ENCODE measurements at places on chromosomes 11 and 22. TPM values are rescaled to one million over a fixed set of nuclear protein-coding genes. Genes with fewer than 3 reads are reported as not detected.

Gene OR52E8
- total RNA-seq, result not detected

Gene TMEM191C
- total RNA-seq, result 0.70 TPM

Gene NXPE1
- total RNA-seq, result not detected

Gene MAPK8IP2
- total RNA-seq, result 0.20 TPM

Gene C22orf42
- total RNA-seq, result not detected

Gene PATE4
- total RNA-seq, result not detected

Gene ACTN3
- total RNA-seq, result 0.33 TPM

Gene MS4A7
- total RNA-seq, result 0.98 TPM

Gene UPB1
- total RNA-seq, result not detected

Gene THY1
- 0.40 TPM for total RNA-seq

Gene PVALB
- not detected for total RNA-seq

Gene MS4A3
- not detected for total RNA-seq

Gene ACRV1
- total RNA-seq, result not detected

Gene OR51B4
- not detected for total RNA-seq

Gene FAM180B
- 0.20 TPM for total RNA-seq

Gene ADM
- 0.24 TPM for total RNA-seq

Gene MIAT
- total RNA-seq, result 52.2 TPM

Gene ISX
- not detected for total RNA-seq

Gene NECTIN1
- total RNA-seq, result 3.0 TPM

Gene TEX54
- not detected for total RNA-seq

Gene GSTT4
- not detected for total RNA-seq

Gene ST14
- total RNA-seq, result 0.35 TPM

Gene ADORA2A
- total RNA-seq, result 26.7 TPM

Gene TEAD1
- 0.89 TPM for total RNA-seq

Gene SLC7A4
- 0.37 TPM for total RNA-seq

Gene IL10RA
- total RNA-seq, result 122 TPM

Gene OR6A2
- not detected for total RNA-seq

Gene PIK3C2A
- total RNA-seq, result 33.0 TPM

Gene IRAG1
- total RNA-seq, result not detected

Gene TTC36
- 0.44 TPM for total RNA-seq

Gene BTG4
- total RNA-seq, result not detected

Gene ANO5
- not detected for total RNA-seq

Gene P2RY2
- not detected for total RNA-seq

Gene ATP5MG
- 280 TPM for total RNA-seq

Gene MPPED2
- not detected for total RNA-seq

Gene VWCE
- 11.3 TPM for total RNA-seq

Gene FAM89B
- 34.1 TPM for total RNA-seq

Gene KRTAP5-10
- not detected for total RNA-seq

Gene FADS2
- total RNA-seq, result 10.0 TPM

Gene MPZL2
- total RNA-seq, result 5.5 TPM

Gene PHF5A
- 120 TPM for total RNA-seq

Gene TNNT3
- total RNA-seq, result 1.4 TPM

Gene MYO7A
- 0.31 TPM for total RNA-seq

Gene E2F8
- 12.7 TPM for total RNA-seq

Gene SEPTIN5
- total RNA-seq, result 0.38 TPM

Gene SUSD2
- 0.31 TPM for total RNA-seq

Gene DENND5A
- total RNA-seq, result 25.8 TPM

Gene MMP27
- total RNA-seq, result not detected

Gene FAM227A
- total RNA-seq, result 0.92 TPM

Gene OTOG
- total RNA-seq, result not detected

Gene AQP11
- total RNA-seq, result 0.50 TPM

Gene RAB39A
- 0.20 TPM for total RNA-seq

Gene DBX1
- not detected for total RNA-seq

Gene NCAM1
- total RNA-seq, result 0.16 TPM

Gene SAA1
- total RNA-seq, result not detected

Gene JRKL
- 9.7 TPM for total RNA-seq

Gene NPAT
- 38.9 TPM for total RNA-seq

Gene GPHA2
- total RNA-seq, result not detected

Gene ROBO4
- total RNA-seq, result not detected

Gene CDC45
- total RNA-seq, result 101 TPM

All from CD8-positive, alpha-beta memory T cell (primary cell).